Activated CD8-positive, alpha-beta memory T cell treated with anti-CD3 and anti-CD28 coated beads, Interleukin-2, amount 10 ng/mL, durations not matched to agents 7 days and 5 days (primary cell): ENCODE measurements at places on chromosomes 4 and X.

GRCh38 chrX:116285501-116285900 lies 115.0 kb downstream of the AGTR2 start:
- DNase-seq: no peak

GRCh38 chrX:19660604-19661255 lies 145.4 kb upstream of the MAP3K15 start:
- DNase-seq: no peak

GRCh38 chr4:41256740-41257256 lies at the start of gene UCHL1:
UCHL1 (plus strand) TSS chr4:41256928; CDS start chr4:41256977, 49 bp downstream.
- DNase-seq: no peak

GRCh38 chrX:108223585-108223984 lies 132.0 kb downstream of the ATG4A start:
- no peak for DNase-seq
